BJ (cell line): ENCODE measurements at places on chromosomes 4 and X. TPM values are rescaled to one million over a fixed set of nuclear protein-coding genes. Genes with fewer than 3 reads are reported as not detected.

Gene CCDC110
- not detected in 2 replicates for polyA plus RNA-seq

Gene SPINK2
- not detected in 2 replicates for polyA plus RNA-seq

Gene SULT1B1
- not detected in 2 replicates for polyA plus RNA-seq

Gene CXCL8
- 1.0 and 1.1 TPM in 2 replicates for polyA plus RNA-seq

Gene XPNPEP2
- 0.16 and 0.32 TPM in 2 replicates for polyA plus RNA-seq

Gene STARD8
- polyA plus RNA-seq, result 2.1 and 2.9 TPM in 2 replicates

Gene TMPRSS11D
- not detected in 2 replicates for polyA plus RNA-seq

Gene ERCC6L
- 0.94 and 2.4 TPM in 2 replicates for polyA plus RNA-seq

Gene ATP10D
- polyA plus RNA-seq, result 65.5 and 74.1 TPM in 2 replicates

Gene FUNDC2
- polyA plus RNA-seq, result 65.2 and 86.6 TPM in 2 replicates

Gene ITIH6
- not detected in 2 replicates for polyA plus RNA-seq

Gene NWD2
- polyA plus RNA-seq, result not detected in 2 replicates

Gene PAGE2B
- not detected in 2 replicates for polyA plus RNA-seq

Gene PLRG1
- polyA plus RNA-seq, result 98.6 and 137 TPM in 2 replicates

Gene STPG2
- polyA plus RNA-seq, result not detected in 2 replicates

Gene VCX3A
- polyA plus RNA-seq, result not detected in 2 replicates

Gene DCK
- 3.8 and 7.2 TPM in 2 replicates for polyA plus RNA-seq

GRCh38 chr4:37865450-37865849, 25.4 kb upstream of the TBC1D1 start:
- no peak for DNase-seq

- DNase-seq, result no peak
Measured at GRCh38 chrX:1152090-1152489, 60.4 kb downstream of the CRLF2 start.

GRCh38 chr4:11626066-11626465, 197.4 kb upstream of the HS3ST1 start:
- no peak for DNase-seq

DNA sequence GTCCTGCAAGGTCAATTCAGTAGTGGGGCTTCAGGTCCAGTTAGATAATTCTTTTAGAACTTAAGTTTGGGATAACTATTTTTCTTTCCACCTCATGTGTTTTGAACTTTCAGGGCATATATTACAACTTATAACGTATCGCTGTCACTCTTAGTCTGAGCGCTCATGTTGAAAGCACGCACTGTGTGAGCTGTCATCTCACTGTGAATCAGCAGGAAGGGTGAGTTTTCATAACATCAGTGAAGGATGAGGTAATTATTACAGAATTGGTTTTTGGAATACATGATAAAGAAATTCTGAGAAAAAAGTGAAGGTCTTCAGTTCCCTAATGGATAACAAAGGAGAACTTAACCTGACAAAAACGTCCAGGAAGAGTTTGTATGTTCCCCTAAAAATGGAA, 45.1 kb upstream of the SLC4A4 start:
- no peak for DNase-seq

- no peak for DNase-seq
Measured at GRCh38 chrX:10569946-10570345, 50.4 kb downstream of the MID1 start.

DNA sequence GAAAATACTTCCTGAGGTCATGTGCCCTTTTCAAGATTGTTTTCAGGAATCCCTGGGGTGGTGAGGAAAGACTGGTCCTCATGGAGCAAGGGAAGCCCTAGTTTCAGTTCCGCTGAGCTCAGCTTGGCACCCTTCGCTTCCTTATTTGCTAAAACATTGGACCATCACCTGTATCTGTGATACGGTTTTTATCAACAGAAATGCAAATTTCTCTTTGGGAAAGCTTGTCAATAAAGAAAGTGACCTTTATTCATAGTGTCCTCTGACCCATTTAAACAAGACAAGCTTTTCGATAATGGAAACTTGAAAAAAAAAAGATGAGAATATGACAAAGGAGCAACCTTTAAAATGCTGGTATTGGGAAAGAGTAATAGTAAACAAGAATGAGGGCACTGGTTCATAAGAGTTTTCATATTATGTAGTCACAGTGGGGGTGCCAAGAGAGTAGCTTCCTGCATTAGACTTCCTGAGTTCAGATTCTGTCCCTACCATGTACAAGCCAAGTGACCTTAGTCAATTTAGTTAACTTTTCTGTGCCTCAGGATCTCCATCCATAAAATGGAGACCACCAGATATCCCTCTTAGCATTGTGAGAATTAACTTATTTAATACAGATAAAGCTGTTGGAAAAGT, 57.0 kb upstream of the RAI2 start:
- DNase-seq, result no peak

- DNase-seq, result no peak
Measured at GRCh38 chrX:55340896-55341433, 76.2 kb upstream of the PAGE3 start.

DNA sequence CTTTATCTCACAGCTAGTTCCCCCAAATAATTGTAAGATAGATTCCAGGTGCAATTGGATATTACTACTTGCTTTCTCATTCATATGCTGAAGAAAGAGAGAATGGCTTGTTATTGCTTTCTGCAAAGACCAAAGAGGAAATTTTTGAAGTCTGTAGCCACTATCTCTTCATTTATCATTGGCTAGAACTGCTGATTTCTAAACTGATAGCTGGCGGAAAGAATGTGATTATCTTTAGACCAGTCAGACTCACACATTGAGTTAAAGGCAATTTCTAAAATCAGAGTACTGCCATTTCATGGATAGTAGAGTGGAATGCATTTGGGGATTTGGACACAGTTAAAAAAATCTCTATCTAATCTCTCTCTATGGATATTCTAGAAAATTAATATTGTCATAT, 12.4 kb upstream of the TMPRSS11E start:
- no peak for DNase-seq

GRCh38 chr4:109444182-109444844, 10.7 kb downstream of the SEC24B start:
- DNase-seq, result no peak

DNA sequence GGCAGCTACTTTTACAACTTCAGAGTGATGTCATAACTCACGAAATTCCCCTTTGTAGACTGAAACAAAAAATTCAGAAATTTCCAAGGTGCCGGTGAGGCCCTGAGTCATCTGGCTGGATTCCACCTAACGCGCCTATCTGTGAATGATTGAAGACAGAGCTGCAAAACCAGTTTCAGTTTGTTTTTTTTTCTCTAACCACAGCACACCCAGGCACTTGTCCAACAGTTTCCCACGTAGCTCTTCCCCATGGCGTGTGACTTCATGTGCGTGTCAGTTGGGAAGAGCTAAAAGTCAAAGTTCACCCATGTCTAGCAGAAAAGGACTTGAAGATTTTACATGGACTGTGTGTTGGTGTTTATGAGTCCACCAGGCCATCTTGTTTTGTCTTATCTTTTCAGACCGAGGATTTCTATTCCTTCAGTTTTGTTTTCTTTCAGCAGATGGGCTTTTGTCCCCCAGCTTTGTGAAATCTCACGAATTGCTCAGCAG, 16.4 kb downstream of the TCEANC start:
- DNase-seq, result peak; percentile 90

GRCh38 chrX:19674041-19674789, 158.9 kb upstream of the MAP3K15 start:
- DNase-seq, result no peak

- no peak for DNase-seq
Measured at GRCh38 chr4:151646322-151646721, 114.5 kb downstream of the GATB start.

DNA sequence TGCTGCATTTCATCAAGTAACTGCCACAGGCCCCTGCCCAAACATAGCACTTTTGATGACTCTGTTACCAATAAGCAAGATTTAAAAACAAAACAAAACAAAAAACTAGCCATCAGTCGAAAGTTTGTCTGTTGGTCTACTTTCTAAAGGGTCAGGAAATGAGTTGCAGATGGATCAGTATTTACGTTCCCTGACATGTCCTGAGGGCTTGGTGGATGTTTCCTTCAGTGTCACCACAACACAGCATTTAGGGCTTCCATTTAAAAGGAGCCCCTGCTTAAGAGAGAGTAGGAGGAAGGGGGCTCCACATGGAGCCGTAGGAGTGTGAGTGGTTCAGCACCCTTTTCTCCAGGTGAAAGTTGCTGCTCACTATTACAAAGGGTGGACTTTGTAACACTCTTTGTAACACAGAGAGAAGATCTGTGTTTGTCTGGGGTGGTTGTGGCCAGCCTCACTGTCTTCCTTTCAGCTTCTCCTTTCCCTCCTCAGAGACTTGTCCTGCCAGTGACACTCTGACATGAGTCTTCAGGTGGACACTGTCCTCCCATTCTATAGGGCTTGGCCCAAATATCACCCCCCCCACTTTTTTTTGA, 167.5 kb upstream of the PDE5A start:
- DNase-seq, result no peak

GRCh38 chrX:108177351-108178142, 86.0 kb downstream of the ATG4A start:
- no peak for DNase-seq

DNA sequence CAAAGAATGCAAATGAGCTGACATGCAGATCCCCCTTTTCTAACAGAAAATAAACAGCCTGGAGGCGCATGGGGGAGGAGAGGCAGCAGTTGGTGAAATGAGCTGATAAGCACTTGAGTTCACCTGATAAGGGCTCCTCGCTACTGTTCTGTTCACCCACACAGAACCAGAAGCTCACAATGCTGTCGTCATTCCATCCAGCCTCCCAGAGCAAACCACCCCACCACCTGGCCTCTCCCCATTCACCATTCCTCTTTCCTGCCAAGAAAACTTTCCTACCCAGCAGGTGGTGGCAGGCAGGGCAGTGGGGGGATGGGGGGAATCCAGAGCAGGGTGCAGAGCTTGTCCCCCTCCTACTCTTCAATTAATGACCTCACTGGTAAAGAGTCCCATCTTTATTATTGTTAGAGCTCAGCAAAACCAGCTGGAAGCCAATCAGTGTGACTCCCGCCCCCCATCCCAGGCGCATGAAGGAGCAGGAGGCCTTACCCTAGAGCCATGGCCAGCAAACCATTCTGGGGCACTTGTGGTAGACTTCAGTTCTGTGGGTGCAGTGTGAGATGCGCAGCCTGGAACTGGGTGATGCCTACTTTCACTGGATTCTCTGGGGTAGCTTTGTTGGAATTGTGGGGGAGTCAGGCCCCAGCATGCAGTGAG, 350.3 kb downstream of the ZIC3 start:
- no peak for DNase-seq

DNA sequence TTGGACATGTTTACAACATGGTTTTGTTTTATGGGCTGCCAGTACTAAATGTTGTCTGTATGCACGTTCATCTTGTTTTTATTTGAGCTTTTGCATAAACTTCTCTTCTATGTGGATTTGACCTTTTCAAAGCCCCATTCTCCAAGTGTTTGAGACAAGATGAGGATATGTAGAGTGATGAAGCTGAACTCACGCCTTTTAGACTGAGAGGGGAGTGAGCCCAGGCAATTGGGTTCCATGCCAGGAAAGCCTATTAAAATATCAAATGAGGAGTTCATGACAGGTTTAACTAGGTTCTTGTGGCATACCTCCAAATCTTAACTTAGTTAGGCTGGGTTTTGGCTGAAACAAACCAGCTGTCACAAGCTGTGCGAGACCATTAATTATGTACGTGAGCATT, 170.4 kb upstream of the LDB2 start:
- DNase-seq, result peak; percentile 57

DNA sequence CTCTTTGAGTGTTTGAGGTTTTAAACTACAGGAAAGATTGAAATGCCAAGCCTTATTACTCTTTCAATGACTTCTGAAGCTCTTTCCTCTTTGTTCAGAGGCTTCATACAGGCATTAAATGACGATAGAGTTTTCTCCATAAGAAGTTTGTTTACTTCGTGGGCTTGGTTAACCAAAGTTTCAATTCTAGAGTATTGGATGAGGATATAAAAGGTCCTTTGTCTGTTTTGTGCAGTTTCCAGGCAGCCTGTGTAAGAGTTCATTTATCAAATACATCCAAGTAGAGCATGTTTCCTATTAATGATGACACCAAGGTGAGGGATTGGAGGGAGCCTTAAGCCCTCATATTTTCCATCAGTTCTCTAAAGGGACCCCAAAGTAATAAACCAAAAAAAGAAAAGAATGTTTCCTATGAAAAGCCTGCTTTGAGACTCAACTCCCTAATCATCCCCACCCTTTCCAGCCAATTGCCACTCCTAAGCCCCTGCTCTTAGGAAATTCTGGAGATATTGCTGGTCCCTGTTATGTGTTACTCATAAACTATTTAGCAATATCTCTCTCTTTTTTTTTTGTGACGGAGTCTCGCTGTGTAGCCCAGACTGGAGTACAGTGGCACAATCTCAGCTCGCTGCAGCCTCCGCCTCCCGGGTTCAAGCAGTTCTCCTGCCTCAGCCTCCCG, 106.2 kb upstream of the IL13RA1 start:
- no peak for DNase-seq

- DNase-seq, result no peak
Measured at GRCh38 chr4:172813359-172813923, 355.2 kb upstream of the GALNT7 start.

DNA sequence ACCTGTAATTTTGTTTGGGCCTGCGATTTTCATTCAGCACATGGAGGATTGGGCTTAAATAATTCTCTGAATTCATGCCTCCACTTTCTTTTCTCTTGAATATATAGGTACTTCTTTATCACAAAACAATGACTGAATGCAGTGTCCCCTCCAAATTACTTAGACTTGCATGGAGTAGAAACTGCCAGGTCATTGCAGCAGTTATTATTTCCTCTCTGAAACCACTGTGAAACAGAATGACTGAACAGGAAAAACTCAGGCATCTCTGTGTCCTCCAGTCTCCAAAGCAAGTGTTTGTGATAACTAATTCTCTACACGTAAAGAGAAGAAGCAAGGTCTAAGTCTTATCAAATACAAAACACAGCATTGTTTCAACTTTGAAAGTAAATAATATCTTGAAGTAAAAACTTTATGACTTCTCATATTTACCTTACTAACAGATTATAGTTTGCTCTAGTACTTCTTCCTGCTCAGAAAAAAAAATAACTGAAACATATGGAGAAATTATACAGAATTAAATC, 144.5 kb upstream of the DIAPH2 start:
- DNase-seq, result no peak
